ENCODE measurements at places on chromosomes 6 and 20.

GRCh38 chr6:36025260-36025931, 955 bp upstream of the SLC26A8 start:
- DNase-seq, result no peak

GRCh38 chr6:11975353-11975977, 36.6 kb upstream of the HIVEP1 start:
- DNase-seq, result peak; percentile 69

- no peak for DNase-seq
Measured at GRCh38 chr6:71290611-71291010, 2.0 kb downstream of the OGFRL1 start.

DNA sequence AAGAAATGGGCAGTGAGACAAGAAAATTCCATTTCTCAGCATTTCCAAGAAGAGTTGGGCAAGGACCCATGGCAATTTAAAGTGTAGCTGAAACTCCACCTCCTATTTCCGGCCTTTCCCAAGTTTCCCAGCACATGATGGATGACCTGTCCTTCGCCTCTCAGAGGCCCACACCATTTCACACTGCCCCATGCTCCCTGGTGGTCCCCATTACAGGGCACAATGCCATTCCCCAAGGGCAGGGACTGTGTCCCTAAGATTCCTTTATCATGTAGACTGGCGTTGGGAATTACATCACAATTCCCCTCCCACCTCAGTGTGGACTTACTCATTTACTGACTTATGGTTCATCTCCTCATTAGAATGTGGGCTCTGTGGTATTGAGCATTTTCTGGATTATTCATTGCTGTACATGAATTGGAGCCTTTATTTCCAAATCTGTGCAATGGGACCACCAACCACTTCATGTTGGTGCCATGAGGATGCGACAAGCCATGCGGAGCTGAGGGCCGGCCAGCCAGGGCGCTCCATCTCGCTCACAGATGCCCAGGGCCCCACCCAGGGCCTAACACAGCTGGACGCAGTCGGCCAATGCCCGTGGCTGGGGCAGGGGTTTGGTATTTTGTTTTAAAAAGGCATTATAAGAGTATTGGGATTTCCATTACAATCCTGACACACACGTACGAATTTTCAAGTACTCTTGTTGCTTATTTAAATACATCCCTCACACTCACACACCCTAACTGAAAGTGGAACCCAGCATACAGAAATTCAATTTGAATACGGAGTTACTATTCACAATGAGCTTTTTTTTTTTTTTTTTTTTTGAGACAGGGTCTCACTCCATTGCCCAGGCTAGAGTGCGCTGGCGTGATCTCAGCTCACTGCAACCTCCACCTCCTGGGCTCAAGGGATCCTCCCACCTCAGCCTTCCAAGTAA, 5.4 kb downstream of the ACSS1 start:
- peak; percentile 64 for DNase-seq

GRCh38 chr20:46240065-46240464, 68.2 kb downstream of the CDH22 start:
- DNase-seq, result no peak

GRCh38 chr6:53611342-53611741, 54.2 kb downstream of the KLHL31 start:
- no peak for DNase-seq

DNA sequence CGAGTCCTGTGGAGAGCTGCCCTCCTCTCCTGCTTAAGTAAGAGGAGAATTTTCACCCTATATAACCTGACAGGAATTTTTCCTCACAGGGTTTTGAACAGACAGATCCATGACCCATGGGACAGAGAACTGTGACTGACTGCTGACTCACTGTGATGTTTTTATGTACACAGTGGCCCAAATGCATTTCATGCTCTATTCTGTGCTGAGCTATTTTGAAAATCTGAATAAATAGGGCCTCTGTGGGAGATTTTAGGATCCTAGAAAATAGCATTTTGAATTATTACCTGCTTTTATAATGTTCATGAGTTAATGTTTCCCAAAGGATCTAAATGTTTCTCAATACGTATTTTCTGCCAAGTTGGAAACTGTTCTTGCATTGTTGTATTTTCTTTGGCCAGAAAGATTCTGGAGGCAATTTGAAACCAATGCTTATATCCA, 577.4 kb downstream of the HTR1B start:
- no peak for DNase-seq

GRCh38 chr6:44446626-44447300, 59.3 kb downstream of the CDC5L start:
- DNase-seq, result no peak

DNA sequence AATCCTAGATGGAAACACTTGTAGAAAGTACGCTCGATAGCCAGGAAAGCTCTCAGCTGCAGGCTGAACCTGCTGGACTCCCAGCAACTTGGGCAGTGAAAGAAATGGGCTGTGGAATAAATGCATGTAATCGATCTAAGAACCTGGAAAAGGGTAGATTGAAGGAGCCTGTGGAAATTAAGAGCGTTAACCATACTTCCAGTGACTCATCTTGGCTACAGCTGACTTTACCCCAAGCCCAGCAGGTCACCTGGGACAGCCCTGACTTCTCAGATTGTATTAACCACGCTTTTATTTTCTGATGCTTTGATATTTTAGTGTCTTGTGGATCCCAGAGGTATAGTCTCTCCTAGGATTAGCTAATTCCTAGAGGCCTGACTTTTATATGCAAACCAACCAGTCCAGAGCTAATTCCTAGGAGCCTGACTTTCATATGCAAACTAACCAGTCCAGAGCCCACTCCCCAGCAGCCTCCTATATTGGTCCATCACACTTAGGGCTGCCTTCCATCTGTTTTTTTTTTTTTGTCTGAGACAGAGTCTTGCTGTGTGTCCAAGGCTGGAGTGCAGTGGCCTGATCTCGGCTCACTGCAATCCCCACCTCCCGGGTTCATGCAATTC, 86.3 kb downstream of the GMPR start:
- no peak for DNase-seq

DNA sequence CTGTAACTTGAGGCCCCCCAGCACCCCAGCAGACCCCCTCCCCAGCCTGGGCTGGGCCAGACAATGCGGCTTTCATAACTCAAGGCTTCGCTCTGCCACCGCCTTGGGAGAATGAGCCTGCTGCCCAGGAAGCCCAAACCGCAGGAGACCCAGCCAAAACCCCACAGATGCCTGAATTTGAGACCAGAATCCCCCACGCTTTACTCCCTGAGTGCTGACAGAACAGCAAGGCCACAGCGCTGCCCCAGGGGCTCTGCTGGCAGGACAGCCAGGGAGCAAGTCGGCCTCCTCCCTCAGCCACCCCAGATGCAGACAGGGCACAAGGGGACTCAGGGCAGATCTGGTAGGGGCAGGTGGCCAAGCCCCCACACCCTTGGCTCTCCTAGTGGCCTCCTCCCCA, 2.2 kb downstream of the MDFI start:
- DNase-seq, result no peak

- DNase-seq, result no peak
Measured at GRCh38 chr6:42708096-42708495, 14.3 kb downstream of the PRPH2 start.

DNA sequence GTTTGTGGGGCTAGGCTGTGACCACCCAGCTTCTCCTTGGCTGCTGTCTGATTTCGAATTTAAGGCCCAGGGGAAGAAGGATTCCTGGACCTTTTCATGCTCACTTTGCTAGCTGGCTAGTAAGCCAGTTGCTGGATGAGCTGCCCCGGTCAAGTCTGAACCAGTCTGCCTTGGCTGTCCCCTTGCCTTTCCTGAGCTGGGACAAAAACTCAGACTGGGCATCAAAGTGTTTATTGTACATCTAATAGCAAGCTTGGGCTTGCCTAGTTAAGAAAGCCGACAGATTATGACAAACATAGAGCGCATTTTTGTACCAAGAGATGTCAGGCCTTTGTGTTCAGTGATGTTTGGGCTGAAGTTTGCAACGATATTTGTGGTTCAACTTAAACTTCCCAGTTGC, 750 bp upstream of the PAK5 start:
- no peak for DNase-seq

- no peak for DNase-seq
Measured at GRCh38 chr6:169146521-169146920, 107.1 kb downstream of the THBS2 start.

DNA sequence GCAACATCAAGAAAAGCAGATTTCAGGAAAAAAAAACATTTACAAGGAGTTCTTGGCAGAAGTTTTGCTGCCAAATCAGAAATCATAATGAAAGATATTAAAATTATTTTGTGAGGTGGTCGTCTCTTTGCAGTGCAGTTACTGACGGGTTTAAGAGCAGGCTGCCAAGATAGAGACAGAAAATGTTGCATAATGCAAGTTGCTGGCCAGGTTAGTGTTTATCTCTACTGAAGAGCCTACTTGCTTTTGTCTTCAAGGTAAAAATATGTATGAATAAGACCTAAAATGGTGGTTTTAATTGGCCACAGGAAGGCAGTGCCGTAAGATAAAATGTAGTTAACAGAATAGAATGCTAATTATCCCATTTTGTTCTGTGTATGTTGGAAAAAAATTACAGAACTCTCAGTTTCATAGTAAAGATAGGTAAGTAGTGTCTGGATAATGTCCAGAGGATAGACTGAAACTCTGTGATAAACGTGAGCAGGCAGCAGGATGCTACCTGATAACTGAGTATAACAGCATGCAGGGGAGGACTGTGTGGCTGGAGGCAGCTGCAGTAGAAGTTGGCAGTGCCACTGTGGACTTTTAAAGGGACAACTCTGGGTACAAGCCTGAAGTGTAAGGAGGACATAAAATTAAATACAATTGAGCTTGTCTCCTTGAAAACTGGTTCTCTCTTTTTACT, 13.9 kb downstream of the FOXO3 start:
- DNase-seq, result no peak

GRCh38 chr6:106037060-106037459, 49.1 kb upstream of the PRDM1 start:
- no peak for DNase-seq

DNA sequence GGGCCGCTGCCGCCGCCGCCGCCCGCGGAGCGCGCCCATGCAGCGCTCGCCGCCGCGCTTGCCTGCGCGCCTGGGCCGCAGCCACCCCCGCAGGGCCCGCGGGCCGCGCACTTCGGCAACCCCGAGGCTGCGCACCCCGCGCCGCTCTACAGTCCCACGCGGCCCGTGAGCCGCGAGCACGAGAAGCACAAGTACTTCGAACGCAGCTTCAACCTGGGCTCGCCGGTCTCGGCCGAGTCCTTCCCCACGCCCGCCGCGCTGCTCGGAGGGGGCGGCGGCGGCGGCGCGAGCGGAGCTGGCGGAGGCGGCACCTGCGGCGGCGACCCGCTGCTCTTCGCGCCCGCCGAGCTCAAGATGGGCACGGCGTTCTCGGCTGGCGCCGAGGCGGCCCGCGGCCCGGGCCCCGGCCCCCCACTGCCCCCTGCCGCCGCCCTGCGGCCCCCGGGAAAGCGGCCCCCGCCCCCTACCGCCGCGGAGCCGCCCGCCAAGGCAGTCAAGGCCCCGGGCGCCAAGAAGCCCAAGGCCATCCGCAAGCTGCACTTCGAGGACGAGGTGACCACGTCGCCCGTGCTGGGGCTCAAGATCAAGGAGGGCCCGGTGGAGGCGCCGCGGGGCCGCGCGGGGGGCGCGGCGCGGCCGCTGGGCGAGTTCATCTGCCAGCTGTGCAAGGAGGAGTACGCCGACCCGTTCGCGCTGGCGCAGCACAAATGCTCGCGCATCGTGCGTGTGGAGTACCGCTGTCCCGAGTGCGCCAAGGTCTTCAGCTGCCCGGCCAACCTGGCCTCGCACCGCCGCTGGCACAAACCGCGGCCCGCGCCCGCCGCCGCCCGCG, 730 bp downstream of the INSM1 start:
- DNase-seq, result no peak

GRCh38 chr20:48738399-48739304, 89.1 kb downstream of the PREX1 start:
- peak; percentile 30 for DNase-seq

GRCh38 chr20:53813636-53814035, 220.0 kb upstream of the ZNF217 start:
- DNase-seq, result no peak

DNA sequence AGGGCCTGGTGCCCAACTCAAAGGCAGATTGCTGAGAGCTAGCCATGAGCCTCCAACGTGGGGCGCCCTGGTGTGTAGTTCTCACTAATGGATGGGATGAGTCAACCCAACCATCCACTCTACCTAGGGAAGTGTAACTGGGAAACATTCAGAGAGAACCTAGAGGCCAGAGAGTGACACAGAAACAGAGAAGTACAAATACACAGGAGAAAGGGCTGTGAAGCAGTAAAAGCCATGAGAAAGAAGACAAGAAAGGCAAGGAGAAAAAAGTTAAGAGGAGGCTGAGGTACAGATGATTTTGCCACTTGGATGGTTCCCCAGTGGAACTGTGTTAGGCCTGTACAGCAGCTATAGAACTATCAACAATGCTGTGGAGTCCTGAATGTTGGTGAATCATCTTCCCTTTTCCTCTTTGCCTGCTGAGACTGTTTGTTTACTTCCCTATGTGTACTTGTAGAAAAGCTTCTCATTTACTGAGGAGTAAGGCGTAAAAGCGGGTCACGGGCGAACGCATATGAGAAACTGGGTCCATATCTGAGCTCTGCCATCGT, 39.0 kb downstream of the MAN1A1 start:
- DNase-seq, result no peak

DNA sequence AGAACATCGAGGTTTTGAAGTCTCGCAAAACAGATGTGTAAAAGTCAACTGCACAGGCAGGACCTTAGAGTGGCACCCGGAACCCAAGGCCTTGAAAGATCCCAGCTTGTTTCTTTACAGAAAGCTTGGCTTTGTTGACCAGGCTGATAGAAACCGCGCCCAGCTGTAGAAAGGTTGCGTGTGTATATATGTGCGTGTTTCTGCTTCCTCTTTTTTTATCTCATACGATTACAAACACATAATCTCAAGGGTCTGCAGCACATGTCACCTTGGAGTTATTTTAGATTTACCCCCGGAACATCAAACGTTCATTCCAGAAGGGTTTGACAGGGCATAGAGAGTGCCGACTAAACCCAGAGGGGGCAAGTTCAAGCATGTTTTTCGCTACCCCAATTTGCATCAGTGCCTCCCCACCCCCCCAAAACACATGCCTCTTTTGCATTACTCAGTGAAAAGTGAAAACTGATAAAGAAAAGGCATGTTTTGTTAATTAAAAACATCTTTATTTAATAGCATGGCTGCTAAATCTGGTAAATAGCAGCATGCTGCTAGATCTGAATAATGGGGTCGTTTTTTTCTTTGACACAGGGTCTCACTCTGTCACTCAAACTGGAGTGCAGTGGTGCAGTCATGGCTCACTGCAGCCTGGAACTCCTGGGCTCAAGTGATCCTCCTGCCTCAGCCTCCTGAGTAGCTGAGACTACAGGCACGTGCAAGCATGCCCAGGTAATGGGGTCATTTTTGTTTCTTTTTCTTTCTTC, 33.2 kb upstream of the NCOA3 start:
- no peak for DNase-seq

GRCh38 chr20:5002077-5002413, 735 bp upstream of the SLC23A2 start:
- DNase-seq, result no peak

DNA sequence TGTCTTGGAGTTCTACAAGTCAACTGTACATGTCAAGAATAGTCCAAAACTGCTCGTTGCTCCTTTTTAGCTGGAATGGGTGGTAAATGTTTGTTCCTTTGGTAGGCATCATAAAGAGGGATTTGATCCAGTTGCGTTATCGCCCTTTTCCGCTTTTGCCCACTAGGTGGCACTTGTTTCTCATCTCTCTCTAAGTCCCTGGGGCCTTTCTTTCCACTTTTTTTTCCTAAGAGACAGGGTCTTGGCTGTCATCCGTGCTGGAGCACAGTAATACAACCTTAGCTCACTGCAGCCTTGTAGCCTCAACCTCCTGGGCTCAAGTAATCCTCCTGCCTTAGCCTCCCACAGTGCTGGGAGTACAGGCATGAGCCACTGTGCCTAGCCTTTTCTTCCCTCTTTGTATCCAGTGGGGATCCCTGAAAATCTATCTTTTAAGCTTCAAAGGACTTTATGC, 20.7 kb downstream of the GTPBP2 start:
- no peak for DNase-seq
